Activated CD8-positive, alpha-beta memory T cell treated with anti-CD3 and anti-CD28 coated beads for 1 hour (primary cell): ENCODE measurements at places on chromosomes 12 and 14.

- no peak for DNase-seq
Measured at GRCh38 chr14:100140452-100141078, 18.9 kb downstream of the DEGS2 start.

DNA sequence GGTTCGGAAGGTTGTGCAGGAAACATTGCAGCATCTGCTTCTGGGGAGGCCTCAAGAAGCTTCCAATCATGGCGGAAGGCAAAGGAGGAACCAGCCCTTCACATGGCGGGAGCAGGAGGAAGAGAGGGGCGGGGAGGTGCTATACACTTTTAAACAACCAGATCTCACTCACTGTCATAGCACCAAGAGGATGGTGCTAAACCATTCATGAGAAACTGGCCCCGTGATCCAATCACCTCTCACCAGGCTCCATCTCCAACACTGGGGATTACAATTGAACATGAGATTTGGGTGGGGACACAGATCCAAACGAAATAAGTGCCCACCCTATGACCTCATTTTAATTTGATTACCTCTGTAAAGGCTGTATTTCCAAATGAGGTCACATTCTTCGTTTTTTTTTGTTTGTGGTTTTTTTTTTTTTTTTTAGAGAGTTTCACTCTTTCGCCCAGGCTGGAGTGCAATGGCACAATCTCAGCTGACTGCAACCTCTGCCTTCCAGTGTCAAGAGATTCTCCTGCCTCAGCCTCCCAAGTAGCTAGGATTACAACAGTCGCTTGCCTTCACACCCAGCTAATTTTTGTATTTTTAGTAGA is 11.4 kb upstream of the ORAI1 start:
- DNase-seq: no peak

DNA sequence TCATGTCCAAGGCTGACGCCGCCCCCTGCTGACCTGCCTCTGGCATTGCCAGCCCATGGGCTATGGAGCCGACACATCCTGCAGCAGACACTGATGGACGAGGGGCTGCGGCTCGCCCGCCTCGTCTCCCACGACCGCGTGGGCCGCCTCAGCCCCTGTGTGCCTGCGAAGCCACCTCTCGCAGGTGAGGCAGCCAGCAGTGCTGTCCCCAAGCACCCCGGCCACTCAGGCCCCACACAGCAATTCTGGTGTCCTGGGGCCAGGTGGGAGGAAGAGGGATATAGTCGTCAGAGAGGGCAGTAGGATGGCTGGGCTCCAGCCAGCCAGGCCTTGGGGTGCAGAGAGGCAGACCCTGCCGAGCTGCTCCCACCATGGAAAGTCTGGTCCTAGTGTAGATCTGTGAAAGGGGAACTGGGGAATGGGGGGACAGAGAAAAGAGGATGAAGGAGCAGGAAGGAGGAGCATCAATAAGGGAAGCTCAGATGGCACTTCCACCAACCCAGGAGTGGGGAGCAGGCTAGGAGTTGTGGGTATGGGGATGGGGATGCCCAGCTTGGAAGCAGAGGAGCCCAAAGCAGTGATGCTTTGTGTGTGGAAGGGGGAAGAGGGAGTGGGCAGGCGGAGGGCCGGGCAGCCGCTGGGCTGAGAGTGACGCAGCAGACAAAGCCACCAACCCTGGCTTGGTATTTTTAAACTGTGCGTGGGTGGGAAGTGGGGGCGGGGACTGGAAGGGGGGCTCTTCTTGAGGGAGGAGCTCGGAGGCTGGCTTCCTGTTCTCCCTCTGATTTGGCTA is 4.7 kb downstream of the NAB2 start:
- DNase-seq: no peak

DNA sequence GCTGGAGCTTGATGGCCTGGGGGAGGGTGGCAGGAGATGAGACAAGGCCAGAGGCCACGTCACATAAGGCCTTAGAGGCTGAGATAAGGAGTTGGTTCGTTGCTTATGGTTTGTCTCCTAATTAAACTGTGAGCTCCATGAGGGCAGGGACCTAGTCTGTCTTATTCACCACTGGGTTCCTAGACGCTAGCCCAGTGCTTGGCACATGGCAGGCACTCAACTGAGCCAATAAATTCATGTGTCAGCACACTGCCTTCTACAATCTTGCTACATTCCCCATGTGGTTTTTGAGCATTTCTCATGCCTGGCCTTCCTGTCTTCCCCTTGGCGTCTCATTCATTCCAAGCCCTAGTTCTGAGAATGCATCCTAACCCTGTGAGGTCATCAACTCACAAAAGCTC is 92.5 kb upstream of the MED13L start:
- DNase-seq: no peak

DNA sequence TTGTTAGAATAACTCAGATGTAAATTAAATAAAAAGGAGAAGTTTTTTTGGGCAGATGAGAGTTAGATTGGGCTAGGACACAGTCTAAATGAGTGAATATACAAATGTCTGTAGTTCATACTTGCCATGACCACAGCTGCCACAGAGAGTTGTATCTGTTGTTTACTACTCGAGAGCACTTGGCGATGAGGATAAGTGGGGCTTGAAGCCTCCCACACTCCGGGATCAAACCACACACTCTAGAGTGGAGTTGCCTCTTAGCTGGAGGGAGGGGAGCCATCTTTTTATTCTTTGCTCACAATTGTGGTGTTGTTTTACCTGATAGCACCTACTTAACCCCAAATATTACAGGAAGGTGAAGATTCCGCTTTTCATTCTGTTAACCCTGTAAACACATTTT is 27.5 kb downstream of the BEST3 start:
- DNase-seq: no peak

GRCh38 chr12:103632554-103633216 is 45.6 kb downstream of the STAB2 start:
- peak; percentile 4 for DNase-seq

GRCh38 chr12:109702111-109702841 is 11.3 kb upstream of the FAM222A start:
- no peak for DNase-seq

- DNase-seq: no peak
Measured at GRCh38 chr14:100723135-100723829, 3.4 kb upstream of the DLK1 start.

DNA sequence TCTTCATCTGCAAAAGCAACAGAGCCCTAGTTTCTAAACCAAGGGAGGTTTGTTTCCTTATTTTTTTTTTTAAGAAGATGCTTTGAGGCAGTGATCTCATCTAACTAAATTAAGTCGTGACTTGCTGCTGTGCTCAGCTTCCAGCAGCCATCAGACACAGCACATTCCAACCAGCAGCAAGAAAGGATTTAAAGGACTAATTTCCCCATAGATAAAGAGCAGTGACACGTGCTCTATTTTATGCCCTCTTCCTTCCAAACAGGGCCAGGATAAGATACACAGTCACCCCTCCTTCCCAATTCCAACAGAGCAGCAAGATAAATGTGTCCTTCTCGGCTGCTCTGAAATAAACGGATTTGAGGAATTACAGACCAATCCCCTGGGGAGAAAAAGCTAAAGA is 81.7 kb downstream of the PRKAB1 start:
- DNase-seq: no peak

- DNase-seq: no peak
Measured at GRCh38 chr14:76832503-76832988, 6.3 kb downstream of the LRRC74A start.

DNA sequence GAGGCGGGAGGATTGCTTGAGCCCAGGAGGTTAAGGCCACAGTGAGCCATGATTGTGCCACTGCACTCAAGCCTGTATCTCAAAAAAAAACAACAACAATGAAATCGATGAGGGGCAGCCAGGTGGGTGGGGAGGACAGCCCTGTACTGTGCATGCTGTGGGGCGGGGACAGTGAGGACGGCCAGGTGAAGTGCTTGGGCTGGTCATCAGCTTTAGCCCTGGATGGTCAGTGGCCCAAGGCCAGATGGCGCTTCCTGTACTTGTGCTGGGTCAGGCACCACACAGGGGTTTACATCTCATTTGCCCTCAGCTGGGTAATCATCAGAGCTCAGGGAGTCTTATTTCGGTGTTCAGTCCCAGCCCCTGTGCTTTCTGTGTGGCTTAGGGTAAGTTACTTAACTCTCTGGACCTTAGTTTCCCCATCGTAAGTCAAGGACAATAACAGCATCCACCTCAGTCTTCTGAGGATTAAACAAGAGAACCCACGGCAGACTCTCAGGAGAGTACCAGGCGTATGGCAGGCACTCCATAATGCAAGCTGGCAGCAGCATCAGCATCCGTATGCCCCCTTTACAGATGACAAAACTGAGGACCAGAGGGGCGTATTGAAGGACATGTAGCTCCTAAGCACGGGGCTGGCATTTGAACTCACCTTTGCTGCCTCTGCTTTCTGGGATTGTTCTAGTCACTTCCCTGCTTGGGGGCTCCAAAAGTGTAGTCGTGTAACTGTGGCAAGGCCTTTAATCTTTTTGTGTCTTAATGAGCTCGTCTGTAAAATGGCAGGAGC is 71.9 kb downstream of the SLC25A47 start:
- no peak for DNase-seq

- DNase-seq: no peak
Measured at GRCh38 chr14:91175291-91176201, 61.7 kb downstream of the DGLUCY start.

- DNase-seq: no peak
Measured at GRCh38 chr12:54227376-54227775, 38.6 kb upstream of the SMUG1 start.

GRCh38 chr12:123937707-123938591 is 34.7 kb downstream of the CCDC92 start:
- peak; percentile 17 for DNase-seq

DNA sequence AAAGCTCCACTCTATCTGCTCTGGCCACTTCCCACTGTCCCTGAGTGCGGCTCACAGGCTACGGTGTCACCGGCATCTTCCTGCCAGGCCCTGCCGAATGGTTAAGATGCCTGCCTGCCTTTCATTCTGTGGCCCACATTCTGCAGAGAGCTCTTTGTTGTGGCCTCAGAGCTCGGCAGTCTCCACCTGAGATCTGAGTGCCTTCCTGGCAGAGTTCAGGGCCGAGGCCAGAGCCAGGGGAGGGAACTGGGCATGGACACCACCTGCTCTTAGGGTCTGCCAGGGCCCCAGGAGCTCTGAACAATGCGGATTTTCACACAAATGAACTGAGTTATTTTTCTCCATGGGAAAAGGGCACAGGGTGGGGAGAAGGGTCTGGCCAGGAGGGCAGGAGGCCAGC is 127.2 kb downstream of the RBM19 start:
- DNase-seq: no peak

DNA sequence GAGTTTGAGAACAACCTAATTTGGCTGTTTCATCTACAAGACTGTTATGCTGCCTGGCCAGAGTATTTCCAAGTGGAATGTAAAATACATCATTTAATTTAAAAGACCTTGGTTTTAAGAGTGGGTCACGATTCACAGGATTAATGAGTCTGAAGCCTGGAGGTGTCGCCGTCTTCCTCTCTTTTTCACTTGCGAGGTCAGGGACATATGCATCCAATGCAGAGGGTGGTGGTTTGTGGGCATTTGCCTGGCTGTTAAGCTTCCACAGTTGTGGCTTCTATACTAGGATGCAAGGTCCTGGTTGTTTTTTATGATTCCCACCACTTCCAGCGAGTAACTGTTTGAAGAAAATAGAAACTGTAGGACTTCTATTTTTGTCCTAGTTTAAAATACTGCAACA is 22.8 kb upstream of the RASSF3 start:
- no peak for DNase-seq
